ENCODE measurements at places on chromosomes 2 and 18.
A peak's percentile ranks its signal among the peaks of the same experiment; 100 is the strongest.

GRCh38 chr2:85291425-85292023, 36.3 kb downstream of the TGOLN2 start:
- DNase-seq: no peak

GRCh38 chr2:75465317-75465984, 95.3 kb downstream of the EVA1A start:
- no peak for DNase-seq

DNA sequence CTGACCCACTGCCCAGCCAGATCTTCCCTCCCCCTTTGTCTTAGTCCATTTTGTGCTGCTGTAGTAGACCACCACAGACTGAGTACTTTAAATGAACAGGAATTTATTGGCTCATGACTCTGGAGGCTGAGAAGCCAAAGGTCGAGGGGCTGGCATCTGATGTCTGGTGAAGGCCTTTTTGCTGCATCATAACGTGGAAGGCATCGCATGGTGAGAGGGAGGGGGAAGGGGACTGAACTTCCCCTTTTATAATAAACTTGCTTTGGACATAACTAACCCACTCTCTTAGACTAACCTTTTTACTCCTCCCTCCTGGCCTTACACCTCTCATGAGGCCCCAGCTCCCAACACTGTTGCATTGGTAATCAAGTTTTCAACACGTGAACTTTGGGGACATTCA, 83.8 kb downstream of the MAP4K4 start:
- no peak for DNase-seq

- no peak for DNase-seq
Measured at GRCh38 chr18:61949946-61950345, 57.1 kb upstream of the RNF152 start.

DNA sequence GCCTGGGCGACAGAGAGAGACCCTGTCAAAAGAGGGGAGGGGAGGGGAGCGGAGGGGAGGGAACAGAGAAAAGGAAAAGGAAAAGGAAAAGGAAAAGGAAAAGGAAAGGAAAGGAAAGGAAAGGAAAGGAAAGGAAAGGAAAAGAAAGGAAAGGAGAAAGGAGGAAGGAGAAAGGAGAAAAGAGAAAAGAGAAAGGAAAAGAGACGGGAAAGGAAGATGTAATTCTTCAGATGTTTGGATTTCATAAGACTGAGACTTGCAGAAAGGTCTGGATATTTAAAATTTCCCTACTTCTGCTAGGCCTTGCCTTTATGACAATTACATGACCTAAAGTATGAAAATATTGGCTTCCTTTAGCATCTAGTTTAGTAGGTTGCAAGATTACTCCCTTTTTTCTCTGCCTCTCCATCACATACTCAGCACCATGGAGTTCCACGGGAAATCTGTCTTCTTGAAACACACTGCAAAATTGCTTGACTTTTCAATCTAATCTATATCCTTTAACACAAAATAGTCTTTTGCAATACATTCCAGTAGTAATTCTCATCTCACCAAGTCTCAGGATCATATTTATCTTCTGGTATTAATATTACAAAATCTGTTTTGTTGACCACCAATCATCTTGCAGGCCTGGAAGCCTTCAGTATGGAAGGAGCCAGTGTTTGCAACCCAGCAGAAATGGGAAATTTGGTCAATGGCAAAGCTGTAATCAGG, 383.5 kb downstream of the ZEB2 start:
- DNase-seq: no peak

GRCh38 chr2:20507166-20507692, 60.4 kb downstream of the RHOB start:
- DNase-seq: no peak

DNA sequence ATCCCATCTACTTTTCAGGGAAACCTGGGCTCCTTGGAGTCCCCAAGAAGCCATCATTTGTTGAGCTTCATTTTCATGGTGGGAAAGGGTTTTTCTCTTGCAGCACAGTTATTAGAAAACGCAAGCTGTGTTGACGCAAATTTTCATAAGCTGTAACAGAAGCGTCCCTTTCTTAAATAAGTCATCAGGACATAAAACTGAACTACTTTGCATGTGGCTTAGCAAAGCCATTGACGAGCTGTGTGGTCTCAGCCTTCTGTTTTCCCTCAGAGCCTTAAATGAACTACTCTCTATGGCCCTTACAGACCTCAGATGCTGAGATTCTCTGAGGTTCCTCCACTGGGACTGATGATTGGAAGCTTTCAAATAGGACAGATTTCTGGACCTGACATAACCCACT, 85.1 kb downstream of the ARL4C start:
- DNase-seq: no peak

GRCh38 chr2:131105156-131105949, at the start of gene PLEKHB2:
TSS of gene PLEKHB2 (plus strand) at chr2:131105336. CDS start at chr2:131120942, 15,606 bp downstream.
- DNase-seq: peak; percentile 82

DNA sequence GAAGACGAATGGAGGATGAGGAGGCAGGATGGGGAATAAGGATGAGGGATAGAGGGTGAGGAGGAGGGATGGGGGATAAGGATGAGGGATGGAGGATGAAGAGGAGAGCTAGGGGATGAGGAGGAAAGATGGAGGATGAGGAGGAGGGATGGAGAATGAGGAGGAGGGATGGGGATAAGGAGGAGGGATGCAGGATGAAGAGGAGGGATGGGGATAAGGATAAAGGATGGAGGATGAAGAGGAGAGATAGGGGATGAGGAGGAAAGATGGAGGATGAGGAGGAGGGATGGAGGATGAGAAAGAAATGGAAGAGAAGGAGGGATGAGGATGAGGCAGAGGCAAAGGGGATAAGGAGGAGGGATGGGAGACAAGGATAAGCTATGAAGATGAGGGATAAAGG, 230.0 kb downstream of the NAPG start:
- no peak for DNase-seq

DNA sequence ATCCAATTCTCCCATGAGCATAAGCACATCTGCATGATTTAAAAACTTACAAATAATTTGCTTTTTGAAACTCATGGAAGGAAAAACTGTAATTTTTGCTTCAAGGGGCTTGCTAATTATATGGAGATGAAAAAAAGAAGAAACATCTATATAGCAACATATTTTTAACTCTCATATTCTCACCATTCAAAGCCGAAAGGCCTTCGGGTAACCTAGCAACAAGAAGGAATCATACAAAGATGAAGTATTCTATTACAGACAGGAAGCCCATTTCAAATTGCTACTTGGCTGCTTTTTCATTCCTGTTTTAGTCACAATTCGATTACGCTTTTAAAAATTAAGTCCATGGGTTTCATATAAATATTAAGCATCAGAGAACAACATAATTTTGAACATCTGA, 39.2 kb upstream of the RNU4ATAC start:
- DNase-seq: no peak

DNA sequence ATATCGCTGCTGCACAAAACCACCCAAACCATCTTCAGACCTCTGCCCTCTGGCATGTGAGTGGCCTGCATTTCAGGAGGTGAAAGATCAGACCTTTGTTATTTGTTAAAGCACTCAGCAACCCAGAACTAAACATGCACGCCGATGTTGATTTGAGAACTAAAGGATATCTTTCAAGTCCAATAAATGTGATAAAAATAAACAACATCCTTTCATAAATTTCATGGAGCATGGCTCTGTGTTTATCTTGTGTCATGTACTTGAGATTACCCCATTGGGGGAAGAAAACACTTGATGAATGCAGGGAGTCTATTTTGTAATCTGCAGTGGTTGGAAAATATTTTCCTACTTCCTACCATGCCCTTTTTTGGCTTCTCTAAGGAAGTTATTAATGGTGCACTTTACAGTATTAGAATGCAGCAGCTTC, 70.8 kb upstream of the GATA6 start:
- no peak for DNase-seq

DNA sequence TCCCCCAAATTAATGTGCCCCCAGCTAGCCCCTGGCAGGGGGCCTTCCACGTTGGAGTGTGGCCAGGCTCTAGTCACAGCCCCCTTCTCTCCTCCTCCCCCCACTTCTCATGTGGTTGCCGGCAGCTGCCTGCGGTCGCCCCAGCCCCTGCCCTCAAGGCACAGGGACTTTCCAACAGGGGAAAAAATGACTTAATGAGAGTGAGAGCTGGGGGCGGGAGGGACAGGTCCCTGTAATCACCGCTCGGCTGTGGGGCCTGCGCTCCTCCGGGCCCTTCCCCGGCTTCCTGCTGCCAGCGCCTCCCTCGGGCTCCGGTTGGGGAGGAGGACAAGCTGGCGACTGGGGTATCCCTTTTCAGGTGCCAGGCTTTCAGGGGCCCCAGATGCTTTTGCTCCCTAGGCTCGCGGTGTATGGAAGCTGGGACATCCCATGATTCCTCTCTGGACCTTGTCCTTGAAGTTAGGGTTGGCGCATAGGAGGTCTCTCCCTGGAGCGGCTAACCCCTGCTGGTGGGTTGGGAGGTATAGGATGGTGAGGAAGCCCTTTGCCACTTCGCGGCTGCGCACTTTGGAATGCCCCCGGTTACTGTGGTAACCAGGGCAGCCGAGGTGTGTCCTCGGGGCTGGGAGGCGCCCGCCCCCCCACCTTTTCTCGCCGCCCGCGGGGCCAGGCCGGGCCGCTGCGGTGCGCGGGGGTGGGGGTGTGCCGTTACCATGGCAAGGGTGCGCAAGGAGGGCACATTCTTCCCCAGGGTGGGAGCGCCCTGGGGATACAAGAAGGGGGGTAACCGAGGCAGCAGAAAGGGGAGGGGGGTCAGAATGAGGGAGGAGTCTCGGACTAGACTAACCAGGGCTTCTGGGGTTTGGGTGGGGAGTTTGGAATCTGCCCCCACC, 16.1 kb downstream of the WNT10A start:
- DNase-seq: peak; percentile 71

Data from stimulated activated CD8-positive, alpha-beta memory T cell treated with anti-CD3 and anti-CD28 coated beads, Interleukin-4, amount 100 ng/mL, for 1 hour (primary cell).